ENCODE measurements at places on chromosomes 7 and 10.

- no peaks in the 10 kb centered on the region for H3K27me3 ChIP-seq
- no peak overlapping the region for H3K4me3 ChIP-seq
- no peak overlapping the region for H3K27ac ChIP-seq
- H3K36me3 ChIP-seq: peaks cover 3% of the 10 kb centered on the region
- no peak for DNase-seq
- H3K4me1 ChIP-seq: no peaks in the 10 kb centered on the region
Measured at GRCh38 chr7:111980725-111981124, 225.5 kb downstream of the DOCK4 start.

DNA sequence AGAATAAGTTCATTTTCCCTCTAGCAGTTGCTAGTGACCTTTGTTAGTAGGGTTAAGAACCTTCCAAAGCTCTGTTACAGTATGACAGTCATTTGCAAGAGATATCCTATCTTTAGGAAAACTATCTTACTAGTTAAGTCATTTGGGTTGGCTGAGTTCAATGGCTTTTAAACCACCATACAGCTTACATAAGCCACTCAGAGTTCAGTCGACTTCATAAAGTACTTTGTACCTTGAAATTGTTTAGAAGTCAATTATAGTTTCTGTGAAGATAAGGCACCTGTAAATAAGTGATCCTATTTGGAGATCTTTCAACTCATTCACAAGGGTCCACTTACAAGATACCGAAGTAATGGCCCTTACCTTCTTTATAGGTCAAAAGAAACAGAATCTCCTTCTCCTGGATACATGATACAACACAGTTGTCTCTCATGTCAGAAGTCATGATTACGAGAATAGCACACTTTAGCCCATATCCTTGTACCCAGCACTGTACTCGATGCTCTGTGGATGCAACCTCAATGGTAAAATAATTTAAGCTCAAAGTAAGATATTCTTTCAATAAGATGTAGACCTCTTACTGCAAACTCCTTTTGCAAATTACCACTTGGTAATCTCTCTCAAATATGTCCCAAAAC is 11.9 kb upstream of the ABCC2 start:
- no peak overlapping the region for H3K27ac ChIP-seq
- DNase-seq: no peak
- H3K4me3 ChIP-seq: no peak overlapping the region
- H3K27me3 ChIP-seq: no peaks in the 10 kb centered on the region
- no peaks in the 10 kb centered on the region for H3K36me3 ChIP-seq

GRCh38 chr7:101845974-101846373 is 28.5 kb downstream of the CUX1 start:
- no peaks in the 10 kb centered on the region for H3K4me1 ChIP-seq
- DNase-seq: no peak
- no peak overlapping the region for H3K27ac ChIP-seq
- no peaks in the 10 kb centered on the region for H3K36me3 ChIP-seq
- H3K27me3 ChIP-seq: no peaks in the 10 kb centered on the region

DNA sequence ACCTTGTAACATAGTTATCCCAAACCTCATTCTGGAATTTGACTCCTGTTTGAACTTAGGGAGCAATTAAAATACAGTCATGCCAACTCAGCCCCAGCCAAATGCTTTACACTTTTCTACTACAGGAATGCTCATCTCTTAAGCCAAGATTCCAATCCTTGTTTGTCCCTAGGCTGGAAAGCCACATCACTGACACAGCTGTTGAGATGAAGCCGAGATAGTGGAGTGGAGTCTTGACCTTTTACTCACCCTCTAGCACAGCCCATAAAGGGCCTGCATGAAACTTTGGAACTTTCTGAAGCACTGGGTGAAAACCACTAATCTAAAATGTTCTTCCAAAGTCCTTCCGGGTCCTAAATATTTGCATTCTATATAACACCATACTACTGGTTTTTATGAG is 247.3 kb downstream of the ETV1 start:
- no peaks in the 10 kb centered on the region for H3K36me3 ChIP-seq
- peak overlapping the region; percentile 6 for H3K27ac ChIP-seq
- no peaks in the 10 kb centered on the region for H3K27me3 ChIP-seq
- no peak overlapping the region for H3K4me3 ChIP-seq
- peak; percentile 28 for DNase-seq

GRCh38 chr10:84783386-84783785 is 455.0 kb downstream of the CCSER2 start:
- H3K4me1 ChIP-seq: no peaks in the 10 kb centered on the region
- no peaks in the 10 kb centered on the region for H3K36me3 ChIP-seq
- H3K27me3 ChIP-seq: no peaks in the 10 kb centered on the region
- no peak overlapping the region for H3K4me3 ChIP-seq
- no peak overlapping the region for H3K27ac ChIP-seq

DNA sequence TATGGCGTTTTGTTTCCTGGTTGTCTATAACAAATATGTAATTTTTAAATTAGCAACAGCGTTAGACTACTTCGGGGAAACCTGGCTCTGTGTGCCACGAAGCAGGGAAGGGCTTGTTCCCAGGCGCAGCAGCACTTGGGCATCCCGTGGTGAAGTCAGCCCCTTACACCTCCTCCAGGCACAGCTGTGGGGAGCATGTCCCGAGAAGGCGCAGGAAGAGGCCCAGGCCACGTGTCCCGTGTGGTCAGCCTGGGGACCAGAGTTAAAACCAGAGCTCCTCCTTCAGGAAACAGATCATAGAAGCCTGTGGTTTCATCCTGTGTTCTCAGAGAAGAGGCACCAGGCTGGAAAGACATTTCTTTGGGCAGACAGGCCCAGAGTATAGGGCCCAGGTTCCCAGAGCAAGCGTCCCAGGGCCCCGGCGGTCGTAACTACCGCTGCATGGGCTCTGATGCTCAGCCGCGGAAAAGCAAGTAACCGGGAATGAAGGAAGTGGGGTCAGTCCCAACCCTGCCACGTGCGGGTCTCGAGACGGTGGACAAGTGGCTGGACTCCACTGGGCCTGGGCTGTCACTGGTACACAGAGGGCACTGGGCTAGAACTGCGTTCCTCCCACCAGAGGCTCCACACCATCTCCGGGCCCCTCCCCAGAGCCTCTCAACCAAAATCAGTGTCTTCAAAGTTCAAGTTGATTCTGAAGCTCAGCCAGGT is 7.1 kb downstream of the NUDT1 start:
- no peak overlapping the region for H3K4me3 ChIP-seq
- H3K27ac ChIP-seq: no peak overlapping the region
- DNase-seq: no peak
- H3K4me1 ChIP-seq: peaks cover 22% of the 10 kb centered on the region

- no peaks in the 10 kb centered on the region for H3K36me3 ChIP-seq
- no peak overlapping the region for H3K27ac ChIP-seq
- H3K27me3 ChIP-seq: no peaks in the 10 kb centered on the region
- no peak overlapping the region for H3K4me3 ChIP-seq
- H3K4me1 ChIP-seq: peaks cover 10% of the 10 kb centered on the region
Measured at GRCh38 chr7:37546677-37547076, 98.0 kb upstream of the ELMO1 start.

- H3K4me1 ChIP-seq: no peaks in the 10 kb centered on the region
- H3K27me3 ChIP-seq: no peaks in the 10 kb centered on the region
- no peak for DNase-seq
- no peak overlapping the region for H3K4me3 ChIP-seq
- H3K27ac ChIP-seq: no peak overlapping the region
Measured at GRCh38 chr7:82998436-82998835, 164.2 kb downstream of the PCLO start.

DNA sequence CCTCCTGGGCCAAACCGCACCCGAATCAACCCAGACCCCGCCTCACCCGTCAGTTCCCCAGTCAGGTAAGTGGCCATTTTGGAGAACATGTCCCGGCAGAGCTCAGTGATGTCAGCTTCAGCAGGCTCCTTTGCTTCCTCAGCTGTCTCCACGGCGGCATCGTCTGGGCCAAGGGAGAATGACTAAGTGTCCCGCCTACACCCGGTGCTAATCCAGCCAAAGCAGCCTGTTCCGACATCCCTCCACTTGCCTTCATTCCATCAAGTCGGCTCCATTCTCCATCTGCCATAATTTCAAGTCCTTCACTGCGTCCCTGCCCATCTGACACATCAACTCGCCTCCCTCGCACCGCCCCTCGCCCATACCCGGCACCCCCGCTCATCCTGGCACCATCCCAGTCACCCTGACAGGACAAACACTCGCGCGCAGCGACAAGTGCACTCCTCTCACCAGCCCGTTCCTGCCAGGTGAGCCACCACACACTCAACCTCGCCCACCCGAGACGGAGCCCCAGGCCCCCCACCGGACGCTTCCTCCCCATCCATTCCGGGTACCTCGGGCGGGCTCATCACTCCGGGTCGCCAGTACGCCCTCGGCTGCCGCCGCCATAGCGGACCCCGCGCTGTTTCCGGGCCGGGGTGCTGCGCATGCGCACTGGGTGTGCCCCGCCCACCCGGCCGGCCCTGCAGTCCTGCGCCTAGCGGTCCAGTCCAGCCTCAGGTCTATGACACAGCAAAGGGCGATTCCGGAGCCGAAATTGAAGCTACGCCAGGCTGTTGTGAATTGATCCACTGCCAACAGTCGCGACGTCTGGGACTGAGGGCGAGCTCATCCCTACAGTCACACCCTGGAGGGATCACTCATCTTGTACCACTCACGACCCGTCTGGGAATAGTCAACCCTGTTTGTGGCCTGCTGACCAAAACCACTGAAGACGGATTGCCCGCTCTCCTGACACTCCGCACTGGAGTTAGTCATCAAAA is at the start of gene BLOC1S2:
BLOC1S2 (minus strand) TSS at position 630 of the 983 bp plus-strand sequence; CDS start at position 609, 21 bp downstream.
- H3K27me3 ChIP-seq: no peaks in the 10 kb centered on the region
- peak within 1 kb of the TSS; percentile 89 for H3K4me3 ChIP-seq
- peaks cover 25% of the 10 kb centered on the region for H3K4me1 ChIP-seq

- H3K27ac ChIP-seq: no peak overlapping the region
- DNase-seq: no peak
- no peaks in the 10 kb centered on the region for H3K27me3 ChIP-seq
- H3K4me1 ChIP-seq: no peaks in the 10 kb centered on the region
- no peak overlapping the region for H3K4me3 ChIP-seq
Measured at GRCh38 chr10:30284865-30285594, 64.0 kb downstream of the MTPAP start.

GRCh38 chr7:84461093-84461492 is 266.5 kb upstream of the SEMA3A start:
- no peak for DNase-seq
- no peaks in the 10 kb centered on the region for H3K4me1 ChIP-seq
- H3K4me3 ChIP-seq: no peak overlapping the region
- H3K27me3 ChIP-seq: no peaks in the 10 kb centered on the region

- no peak for DNase-seq
- H3K4me1 ChIP-seq: no peaks in the 10 kb centered on the region
- H3K4me3 ChIP-seq: no peak overlapping the region
- no peaks in the 10 kb centered on the region for H3K36me3 ChIP-seq
Measured at GRCh38 chr10:78634389-78634815, 434.4 kb upstream of the ZMIZ1 start.

DNA sequence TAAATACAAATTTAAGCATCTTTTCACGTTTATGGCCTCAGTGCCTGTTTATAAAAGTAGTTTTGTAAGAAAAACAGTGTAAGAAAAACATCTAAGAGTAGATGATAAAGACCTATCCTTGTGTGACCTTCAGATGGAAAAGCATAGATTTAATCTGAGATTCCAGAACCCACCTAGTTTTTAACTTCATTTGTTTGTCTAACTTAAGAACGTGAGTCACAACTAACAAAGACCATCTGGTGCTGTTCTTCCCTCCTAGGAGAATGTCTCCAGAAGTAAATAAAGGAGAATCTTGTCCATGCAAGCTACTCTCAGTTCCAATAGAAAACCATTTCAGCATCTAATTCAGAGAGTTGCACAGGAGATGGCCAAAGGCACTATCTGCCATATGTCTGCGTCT is 265.4 kb upstream of the C7orf33 start:
- H3K36me3 ChIP-seq: no peaks in the 10 kb centered on the region
- H3K27ac ChIP-seq: no peak overlapping the region
- no peak overlapping the region for H3K4me3 ChIP-seq
- no peaks in the 10 kb centered on the region for H3K27me3 ChIP-seq

DNA sequence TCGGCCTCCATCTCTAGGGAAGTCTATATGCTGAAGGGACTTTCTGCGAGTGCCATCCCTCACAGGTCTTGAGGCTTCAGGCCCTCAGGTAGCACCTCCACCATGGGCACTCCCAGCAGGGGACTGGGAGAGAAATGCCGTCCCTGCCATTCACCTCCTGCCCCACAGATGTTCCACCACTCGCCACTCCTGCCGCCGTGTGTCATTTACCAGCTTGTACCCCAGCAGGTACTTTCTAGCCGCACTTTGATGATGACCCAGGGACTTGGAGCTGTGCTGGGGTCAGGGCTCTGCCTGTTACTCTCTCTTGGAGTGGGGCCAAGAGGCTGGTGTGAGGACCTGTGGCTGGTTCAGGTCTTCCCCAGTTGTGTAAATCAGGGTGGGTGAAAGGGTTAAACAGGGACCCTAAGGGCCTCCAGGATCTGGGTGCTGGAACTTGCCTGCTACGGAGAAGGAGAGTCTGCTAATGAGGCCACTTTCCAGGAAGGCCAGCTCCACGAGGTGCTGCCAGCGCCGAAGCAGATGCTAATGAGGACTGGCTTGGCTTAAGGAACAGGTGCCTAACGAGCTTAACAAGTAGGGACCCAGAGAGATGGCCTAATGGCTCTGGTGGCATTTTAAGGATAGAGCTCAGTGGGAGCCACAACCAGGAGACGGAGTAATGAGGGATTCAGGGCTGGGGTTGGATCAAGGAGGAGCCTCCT is 32.4 kb downstream of the CRHR2 start:
- H3K36me3 ChIP-seq: no peaks in the 10 kb centered on the region
- no peak for DNase-seq
- H3K4me3 ChIP-seq: no peak overlapping the region
- H3K4me1 ChIP-seq: no peaks in the 10 kb centered on the region
- no peaks in the 10 kb centered on the region for H3K27me3 ChIP-seq
- H3K27ac ChIP-seq: no peak overlapping the region

- peaks cover 11% of the 10 kb centered on the region for H3K4me1 ChIP-seq
- no peak overlapping the region for H3K4me3 ChIP-seq
- no peak for DNase-seq
- no peaks in the 10 kb centered on the region for H3K36me3 ChIP-seq
- no peak overlapping the region for H3K27ac ChIP-seq
- H3K27me3 ChIP-seq: no peaks in the 10 kb centered on the region
Measured at GRCh38 chr10:43681220-43681619, 32.5 kb upstream of the ZNF32 start.

- H3K4me1 ChIP-seq: no peaks in the 10 kb centered on the region
- no peak for DNase-seq
- no peak overlapping the region for H3K4me3 ChIP-seq
Measured at GRCh38 chr10:80718024-80718423, 180.3 kb downstream of the SH2D4B start.

DNA sequence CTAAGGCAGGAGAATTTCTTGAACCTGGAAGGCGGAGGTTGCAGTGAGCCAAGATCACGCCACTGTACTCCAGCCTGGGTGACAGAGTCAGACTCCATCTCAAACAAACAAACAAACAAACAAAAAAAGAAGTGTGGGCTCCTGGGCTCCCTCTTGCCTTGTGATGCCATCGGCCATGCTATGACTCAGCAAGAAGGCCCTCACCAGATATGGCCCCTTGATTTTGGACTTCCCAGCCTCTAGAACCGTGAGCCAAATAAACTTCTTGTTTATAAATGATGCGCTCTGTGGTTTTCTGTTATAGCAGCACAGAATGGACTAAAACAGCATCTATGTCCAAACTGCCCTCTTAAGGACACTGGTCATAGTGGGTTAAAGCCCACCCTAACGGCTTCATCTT is 29.9 kb upstream of the RHEB start:
- no peaks in the 10 kb centered on the region for H3K36me3 ChIP-seq
- H3K4me1 ChIP-seq: peaks cover 20% of the 10 kb centered on the region
- no peak overlapping the region for H3K27ac ChIP-seq
- no peak overlapping the region for H3K4me3 ChIP-seq
- H3K27me3 ChIP-seq: no peaks in the 10 kb centered on the region

- H3K4me1 ChIP-seq: no peaks in the 10 kb centered on the region
- no peak overlapping the region for H3K4me3 ChIP-seq
- H3K36me3 ChIP-seq: no peaks in the 10 kb centered on the region
- H3K27ac ChIP-seq: no peak overlapping the region
- no peaks in the 10 kb centered on the region for H3K27me3 ChIP-seq
- no peak for DNase-seq
Measured at GRCh38 chr7:36058020-36058592, 94.9 kb upstream of the EEPD1 start.
